ENCODE measurements at places on chromosomes 1 and 21.

- no peak for DNase-seq
These were observed 13.4 kb downstream of the FBLIM1 start for GRCh38 chr1:15771836-15772515.

DNA sequence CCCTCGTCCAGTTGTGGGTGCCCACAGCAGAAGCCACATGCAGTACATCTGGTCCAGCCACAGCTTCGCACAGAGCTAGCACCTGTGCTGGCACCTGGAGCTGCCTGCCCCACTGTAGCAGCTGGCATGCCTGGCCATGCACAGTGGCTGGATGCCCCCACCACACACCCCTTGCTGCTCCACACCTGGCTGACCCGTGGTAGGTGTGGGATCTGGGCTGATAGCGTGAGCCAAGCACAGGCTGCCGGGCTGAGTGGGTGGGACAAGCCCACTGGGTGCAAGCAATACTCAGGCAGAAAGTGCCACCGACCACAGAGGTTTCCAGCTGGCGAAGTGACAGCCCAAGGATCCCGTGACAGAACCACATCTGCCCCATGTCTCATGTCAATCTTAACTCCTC, 30.6 kb upstream of the BACE2 start:
- DNase-seq: no peak

DNA sequence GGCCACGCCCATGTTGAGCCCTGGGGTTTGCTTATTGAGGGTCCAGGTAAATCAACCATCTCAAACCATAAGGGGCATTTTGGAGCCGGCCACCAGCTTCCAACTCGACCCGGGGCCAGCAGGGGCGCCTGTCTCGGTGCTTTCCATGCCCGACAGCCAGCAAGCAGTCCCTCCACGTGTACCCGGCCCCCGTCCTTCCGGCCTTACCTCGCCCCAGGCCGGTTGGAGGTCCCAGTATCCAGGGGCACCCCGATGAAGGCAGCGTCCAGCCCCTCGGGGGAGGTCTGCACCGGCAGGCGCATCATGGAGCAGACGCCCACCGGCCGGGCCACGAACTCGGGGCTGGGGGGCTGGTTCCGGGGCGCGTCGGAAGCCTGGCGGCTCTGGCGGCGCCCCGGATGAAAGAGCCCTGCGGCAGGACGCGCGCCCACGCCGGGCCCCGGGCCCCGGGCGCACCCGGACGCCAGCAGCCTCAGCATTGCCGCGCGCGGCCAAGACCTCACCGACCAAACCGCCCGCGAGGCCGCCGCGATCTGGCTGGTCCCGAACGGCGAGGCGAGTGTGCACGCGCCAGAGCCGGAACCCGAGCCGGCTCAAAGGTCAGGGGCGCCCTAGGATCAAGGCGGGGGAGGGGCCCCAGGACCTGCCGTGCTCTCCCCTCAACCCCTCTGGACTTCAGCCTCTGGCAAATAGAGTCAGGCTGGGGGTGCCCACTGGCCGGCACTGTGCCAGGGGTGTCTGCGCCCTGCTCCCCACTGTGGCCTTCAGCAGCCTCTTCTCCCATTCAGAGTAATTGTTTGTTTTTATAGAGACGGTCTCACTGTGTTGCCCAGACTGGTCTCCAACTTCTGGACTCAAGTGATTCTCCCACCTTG, at the start of gene AGMAT:
Gene AGMAT, minus strand, starts transcription at position 563 of the 875 bp plus-strand sequence. Its CDS starts 84 bp downstream, at position 479.
- no peak for DNase-seq

DNA sequence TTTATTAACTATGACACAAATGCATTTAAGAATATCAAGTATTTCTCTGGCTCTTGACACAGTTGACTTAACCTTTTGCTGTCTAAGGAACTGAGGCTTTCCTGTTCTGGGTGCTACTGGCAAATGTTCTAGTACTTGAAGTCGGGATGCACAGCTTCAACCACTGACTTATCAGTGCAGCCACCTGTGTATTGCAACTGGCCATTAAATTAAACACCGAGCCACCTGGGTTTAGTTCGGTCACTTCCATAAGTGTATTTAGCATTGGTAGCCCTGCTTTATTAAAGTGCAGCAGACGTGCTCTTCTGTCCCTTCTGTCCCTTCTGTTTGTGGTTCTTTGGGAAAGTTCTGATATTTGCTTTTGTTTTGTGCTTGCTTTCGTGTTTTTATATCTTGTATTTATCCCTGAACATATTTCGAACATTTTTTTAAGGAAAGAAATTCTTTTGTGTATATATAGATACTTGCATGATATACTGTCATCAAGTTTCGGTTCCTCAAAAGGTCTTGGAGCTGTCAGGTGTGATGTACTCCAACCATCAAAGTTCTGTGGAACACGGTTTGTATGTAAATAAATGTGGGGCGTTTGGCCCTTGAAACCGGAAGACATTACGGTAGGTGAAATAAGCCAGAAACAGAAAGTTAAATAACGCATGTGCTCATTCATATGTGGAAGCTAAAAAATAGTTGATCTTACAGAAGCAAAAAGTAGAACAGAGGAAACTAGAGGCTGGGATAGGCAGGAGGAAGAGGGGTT, 297.9 kb upstream of the GREM2 start:
- DNase-seq: no peak

DNA sequence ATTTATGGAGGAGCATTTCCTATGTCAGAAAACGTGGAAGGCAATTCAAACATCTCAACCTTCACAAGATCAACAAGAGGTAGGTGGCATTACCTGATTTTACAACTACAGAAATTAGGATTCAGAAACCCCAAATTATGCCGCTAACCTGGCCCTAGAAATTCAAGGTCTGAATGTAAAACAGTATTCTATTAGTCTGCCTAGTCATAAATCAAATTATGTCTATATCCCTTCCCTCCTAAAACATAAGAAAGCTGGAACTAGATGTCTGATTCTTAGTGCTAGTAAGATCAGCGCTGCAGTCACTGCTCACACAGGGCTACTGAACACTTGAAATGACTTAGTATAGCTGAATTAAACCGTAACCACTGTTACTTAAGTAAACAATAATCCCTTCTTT, 1.4 kb downstream of the TOMM20 start:
- DNase-seq: no peak

- no peak for DNase-seq
These were observed 99.5 kb downstream of the FGGY start for GRCh38 chr1:59396387-59396786.

- DNase-seq: no peak
These were observed 392.4 kb downstream of the KCNH1 start for GRCh38 chr1:210741564-210741963.

DNA sequence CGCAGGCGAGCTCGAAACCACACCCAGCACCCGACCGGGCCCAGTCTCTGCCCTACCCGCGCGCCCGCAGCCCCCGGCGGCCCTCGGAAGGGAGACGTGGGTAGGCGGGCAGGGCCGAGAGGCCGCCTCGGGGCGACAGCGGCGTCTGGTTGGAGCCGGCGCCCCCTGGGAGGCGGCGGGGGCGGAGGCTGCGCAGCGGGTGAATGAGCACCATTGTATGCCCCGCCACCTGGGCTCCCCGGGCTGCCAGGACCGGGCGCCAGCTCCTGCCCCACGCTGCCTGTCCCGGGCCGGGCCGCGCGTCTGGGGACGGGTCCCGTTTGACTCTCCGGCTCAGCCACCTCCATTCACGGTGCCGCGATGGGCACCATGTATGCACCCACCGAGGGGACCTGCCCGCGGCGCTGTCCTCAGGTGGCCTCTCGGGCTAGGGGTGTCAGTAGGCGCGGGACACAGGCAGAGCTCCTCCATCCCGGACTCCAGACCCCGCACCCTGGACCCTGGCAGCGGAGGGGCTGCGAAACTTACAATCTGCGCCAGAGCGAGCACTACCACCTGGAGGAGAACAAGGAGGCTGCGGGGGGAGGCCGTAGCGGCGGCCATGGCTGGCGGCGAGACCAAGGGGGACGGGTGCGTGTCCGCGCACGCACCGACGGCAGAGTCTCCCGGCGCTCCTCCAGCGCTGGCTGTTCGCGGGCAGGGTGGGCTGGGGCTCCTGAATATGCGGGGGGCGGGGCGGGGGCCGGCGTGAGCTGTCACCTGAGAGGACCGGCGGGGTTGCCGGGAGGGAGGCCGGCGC, at the start of gene COL9A2:
Gene COL9A2, minus strand, starts transcription at position 692 of the 799 bp plus-strand sequence. Its CDS starts 89 bp downstream, at position 603.
- DNase-seq: no peak

- no peak for DNase-seq
These were observed 33.3 kb upstream of the PIGC start for GRCh38 chr1:172477216-172477615.

DNA sequence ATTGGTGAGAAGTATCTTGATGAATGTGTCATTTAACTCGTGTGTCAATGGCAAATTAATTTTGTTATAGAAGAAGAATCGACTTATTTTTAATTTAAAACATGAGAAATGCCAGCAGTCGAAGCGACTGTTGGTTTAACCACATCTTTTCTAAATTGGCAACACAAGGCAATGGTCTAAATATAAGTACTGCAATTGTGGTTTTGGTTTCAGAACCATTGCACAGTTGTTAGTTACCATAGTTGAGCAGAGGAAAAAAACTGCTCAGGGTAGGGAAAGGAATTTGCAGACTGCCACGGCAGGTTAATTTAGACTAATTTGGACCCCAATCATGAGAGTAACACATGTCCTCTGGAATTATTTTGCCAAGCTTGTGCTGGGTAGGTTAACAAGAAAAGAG, 185.6 kb upstream of the RUNX1 start:
- no peak for DNase-seq

DNA sequence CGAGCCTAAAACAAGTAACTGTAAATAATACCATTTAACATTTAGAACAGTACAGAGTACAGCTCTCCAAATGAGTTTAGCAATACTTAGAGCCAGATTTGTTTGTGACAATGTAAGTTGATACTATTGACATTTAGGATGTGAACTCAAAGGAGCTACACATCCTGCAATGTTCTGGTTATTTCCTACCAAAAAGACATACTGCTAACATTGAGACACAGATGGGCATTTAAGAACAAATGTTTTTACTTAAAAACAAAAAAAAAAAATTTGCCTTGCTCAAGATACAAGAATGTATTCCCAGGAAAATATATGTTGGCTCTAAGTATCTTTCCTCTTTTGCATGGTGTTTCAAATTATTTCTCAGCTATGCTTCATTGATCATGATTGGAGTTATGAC, 1464.8 kb upstream of the PRMT6 start:
- DNase-seq: no peak

- DNase-seq: no peak
These were observed 31.8 kb downstream of the CLEC20A start for GRCh38 chr1:178465011-178465410.

- DNase-seq: no peak
These were observed 9.2 kb upstream of the EVA1C start for GRCh38 chr21:32403201-32403777.

GRCh38 chr1:198935306-198935921, 296.6 kb downstream of the PTPRC start:
- DNase-seq: peak; percentile 52

DNA sequence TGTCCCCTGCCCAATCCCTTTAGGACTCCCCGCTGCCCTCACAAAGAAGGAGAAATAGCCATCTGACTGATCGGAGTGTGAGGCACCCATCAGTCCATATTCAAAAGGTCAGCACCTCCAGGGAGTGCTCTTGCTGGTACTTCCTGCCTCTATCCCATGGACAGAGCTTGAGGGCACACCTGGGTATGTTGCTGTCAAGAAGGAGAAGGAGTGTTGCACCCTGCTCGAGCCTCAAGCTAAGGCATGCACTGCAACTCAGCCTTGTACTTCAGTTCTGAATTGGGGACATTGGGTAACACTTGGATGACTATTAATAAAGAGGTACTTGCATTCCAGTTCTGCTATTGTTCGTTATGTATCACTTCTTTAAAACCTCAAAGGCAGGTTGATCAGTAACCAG, 190.3 kb upstream of the ZC3H12A start:
- DNase-seq: no peak

GRCh38 chr1:25990702-25991395, 7.0 kb downstream of the PAFAH2 start:
- no peak for DNase-seq

DNA sequence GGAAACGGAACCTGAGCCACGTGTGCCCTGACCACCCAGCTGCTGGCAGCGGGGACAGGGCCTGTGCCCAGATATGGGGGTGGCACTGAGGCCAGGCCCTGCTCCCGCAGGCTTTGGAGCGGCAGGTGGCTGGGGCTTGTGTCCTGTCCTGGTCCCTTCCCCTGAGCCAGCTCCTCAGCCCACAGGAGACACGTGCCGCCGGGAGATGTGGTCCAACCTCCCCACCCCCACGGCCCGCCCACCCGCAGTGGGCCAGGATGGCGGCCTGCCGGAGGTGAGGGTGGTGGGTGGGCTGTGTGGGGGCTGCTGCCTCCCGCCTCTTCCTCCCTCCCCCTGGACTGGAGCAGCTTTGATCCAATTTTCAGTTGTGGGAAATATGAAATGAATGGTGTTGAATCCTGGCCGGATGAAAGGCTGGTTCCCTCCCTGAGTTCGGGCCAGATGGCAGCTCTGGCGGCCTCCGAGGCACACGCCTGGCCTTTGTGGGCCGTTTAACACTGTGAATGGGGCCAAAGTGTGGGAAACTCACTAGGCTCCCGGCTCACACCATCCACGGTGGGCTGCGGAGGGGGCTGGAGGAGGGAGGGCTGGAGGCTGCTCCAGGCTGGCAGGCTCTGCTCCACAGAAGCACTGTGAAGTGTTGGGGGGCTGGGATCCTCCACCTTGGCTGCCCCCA, 2.6 kb upstream of the HES5 start:
- no peak for DNase-seq

DNA sequence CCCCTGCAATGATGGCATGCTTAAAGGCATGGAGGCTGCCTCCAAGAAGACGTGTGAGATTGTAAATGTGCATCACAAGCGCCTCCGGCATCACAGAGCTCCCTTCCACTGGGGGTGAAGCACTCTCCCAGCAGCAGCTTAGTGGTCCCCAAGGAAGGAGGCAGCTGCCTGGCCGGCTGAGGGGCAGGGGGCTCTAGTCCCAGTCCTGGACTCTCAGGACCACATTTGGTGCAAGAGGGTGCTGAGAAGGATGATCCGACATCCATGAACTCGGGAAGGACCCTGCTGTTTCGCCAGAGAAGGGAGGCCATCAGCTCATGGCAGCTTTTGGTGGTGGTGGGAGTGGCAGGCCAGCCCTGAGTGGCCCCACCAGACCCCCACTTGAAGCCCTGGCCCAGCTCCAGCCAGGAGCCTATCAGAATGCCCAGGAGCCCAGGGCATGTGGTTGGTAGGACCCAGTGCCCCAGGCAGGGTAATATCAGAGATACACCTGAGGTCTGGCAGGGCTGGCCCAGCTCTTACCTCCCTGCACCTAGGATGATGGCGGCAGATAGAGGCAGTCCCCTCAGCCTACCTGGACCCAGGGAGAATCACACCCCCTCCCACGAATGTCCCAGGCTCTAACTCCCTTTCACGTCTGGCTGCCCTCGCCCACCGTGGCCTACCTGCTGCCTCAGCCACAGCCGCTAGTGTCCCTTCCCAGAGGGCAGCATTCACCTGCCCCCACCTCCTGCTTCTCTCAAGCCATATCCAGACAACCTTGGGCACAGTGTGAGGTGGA, 2.4 kb upstream of the WNT9A start:
- no peak for DNase-seq

- DNase-seq: no peak
These were observed 49.7 kb upstream of the DISP3 start for GRCh38 chr1:11429226-11429625.

DNA sequence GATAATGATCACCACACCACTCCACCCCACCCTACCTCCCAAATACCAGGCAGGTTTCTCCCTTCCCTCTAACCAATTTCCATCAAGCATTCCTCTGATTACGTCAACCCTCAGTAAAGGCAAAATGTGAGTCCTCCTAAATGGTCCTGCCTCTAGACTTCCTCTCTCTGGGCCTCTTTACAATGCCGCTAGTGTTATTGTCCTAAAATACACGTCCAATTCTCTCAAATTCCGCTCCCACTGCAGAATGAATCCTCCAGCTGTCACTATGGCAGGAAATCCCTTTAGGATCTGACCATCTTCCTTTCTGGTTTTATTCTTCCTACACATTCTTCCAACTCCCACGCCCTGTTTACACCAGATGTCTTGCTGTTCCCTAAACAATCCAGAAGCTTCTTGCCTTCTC, 68.7 kb downstream of the DEGS1 start:
- no peak for DNase-seq
